NCI-H1436 treated with DMSO at 0.1 percent for 48 hours (cell line): ENCODE measurements at places on chromosomes 5 and 9.

GRCh38 chr9:111913159-111913558, 16.5 kb downstream of the UGCG start:
- no peak for DNase-seq

DNA sequence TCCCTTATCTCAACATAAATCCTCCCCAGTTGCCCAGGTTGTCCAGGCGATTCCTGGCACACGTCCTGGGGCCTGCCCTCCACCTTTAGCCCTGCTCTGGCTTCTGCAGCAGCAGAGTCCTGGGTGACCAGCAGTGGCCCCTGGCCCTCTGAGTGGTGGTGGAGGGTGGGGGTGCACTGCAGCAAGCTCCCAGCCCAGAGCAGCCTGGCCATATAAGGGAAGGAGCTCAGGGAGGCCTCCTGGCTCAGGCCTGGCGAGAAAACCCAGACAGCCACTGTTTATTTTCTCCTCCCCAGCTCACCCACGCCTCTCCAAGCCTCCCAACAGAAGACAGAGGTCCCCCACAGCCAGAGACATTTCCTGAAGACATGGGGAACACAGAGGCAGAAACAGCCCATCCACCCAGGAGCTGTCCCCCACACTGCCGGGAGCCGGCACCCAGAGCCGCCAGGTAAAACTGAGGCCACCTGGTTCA, 44.7 kb upstream of the IL17B start:
- DNase-seq: no peak

- no peak for DNase-seq
These were observed 4.5 kb upstream of the GRHPR start for GRCh38 chr9:37417857-37418618.

GRCh38 chr5:59765446-59765845, 128.1 kb downstream of the PDE4D start:
- no peak for DNase-seq

DNA sequence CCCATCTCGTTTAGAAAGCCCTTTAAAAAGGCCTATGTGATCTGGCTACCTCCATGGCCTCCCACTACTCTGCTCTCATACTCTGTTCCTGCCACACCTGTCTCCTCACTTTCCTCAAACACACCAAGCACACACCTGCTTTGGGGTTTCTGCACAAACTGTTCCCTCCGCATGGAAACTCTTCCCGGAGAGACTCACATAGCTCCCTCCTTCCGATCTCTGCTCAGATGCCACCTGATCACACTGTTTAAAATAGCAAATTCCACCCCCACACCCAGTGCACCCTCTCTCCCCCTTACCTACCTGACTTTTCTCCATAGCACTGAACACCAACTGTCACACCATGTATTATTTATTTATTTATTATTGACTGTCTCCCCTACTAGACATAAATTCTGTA, 84.0 kb upstream of the NR4A3 start:
- no peak for DNase-seq

- DNase-seq: no peak
These were observed 18.0 kb downstream of the AMBP start for GRCh38 chr9:114060070-114060469.

- no peak for DNase-seq
These were observed 388.9 kb downstream of the HTR1A start for GRCh38 chr5:63573380-63573779.

GRCh38 chr5:31726952-31727351, 88.0 kb downstream of the PDZD2 start:
- DNase-seq: no peak

DNA sequence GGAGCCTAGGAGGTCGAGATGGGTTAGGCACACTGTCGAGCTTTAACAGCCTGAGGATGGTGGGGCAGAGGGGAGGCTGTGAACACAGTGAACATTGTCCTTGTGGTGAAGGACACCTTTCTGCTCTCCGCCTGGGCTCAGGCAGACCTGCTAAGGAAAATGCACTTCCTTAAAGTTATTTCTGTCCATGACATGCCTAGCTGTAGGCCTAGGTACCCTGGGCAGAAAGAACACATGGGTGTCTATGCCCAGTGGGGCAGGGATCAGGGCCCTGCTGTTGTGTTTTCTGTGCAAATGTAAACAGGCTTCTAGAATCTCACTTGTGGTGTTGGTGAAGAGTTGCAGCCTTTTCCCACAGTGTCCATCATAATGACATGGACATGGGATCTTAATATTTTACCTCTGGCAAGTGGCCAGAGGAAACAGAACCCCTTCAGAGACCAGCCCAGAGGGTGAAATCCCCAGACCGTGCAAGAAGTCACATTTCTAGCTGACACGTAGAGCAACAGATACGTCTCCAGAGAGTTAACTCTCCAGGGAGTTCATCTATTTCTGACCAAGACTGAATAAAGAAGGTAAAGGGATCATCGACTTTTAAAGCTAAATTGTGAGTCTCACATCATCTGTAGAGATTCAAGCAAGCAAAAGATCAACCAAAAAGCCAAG, 79.2 kb downstream of the C9orf152 start:
- no peak for DNase-seq

DNA sequence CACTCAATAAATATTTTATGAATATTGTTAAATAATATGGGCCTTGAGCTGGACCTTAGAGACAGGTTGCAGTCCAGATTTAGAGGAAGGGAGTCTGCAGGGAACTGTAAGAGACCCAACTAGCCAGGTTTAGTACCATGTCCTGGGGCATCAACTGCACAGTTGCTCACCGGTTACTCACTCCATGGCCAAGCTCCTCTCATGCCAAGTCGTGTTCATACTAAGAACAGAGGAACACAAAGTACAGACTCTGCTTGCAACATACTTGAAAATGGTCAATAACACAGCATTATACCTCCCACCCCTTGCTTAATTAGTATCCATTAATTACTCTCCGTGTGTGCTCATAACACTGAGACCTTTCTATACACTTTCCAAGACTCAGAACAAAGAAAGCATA, 317.6 kb upstream of the PIK3R1 start:
- DNase-seq: no peak

DNA sequence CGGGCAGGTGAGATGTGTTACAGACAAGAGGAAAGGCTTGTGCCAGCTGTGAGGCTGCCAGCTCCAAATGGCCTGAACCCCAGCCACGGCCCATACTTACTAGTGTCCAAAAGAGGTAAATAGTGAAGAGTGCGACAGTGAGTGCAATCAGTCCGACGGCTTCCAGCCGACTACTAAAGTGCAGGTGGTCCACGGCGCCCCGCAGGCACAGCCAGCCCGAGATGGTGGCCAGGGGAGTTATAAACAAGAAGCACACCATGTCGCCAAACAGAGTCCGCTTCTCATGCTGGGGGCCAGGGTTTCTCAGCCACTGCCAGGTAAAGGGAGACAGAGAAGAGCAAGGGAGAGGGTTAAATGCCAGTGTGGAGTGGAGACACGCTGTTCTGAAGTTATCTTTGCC, 101.1 kb downstream of the LMNB1 start:
- DNase-seq: no peak

DNA sequence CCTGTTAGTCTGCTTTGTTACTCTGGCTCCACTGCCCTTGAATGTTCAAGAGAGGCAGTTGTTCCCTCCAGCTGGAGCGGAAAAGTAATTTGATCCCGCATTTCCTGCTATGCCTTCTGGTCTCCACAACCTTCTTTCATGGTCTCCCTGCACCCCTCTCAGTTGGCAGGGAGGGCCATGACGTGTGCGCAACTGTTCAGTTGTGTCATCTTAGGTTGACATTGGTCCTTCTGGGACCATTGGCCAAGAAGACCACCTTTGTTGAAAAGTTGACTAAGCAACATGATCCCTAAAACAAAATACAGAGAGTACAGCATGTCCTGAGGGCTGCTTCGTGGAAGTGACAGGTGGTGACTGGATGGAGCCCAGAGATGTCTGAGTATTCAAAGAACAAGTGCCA, 192.5 kb upstream of the TUT7 start:
- DNase-seq: no peak

GRCh38 chr9:77022783-77023440, 3.5 kb downstream of the FOXB2 start:
- no peak for DNase-seq

DNA sequence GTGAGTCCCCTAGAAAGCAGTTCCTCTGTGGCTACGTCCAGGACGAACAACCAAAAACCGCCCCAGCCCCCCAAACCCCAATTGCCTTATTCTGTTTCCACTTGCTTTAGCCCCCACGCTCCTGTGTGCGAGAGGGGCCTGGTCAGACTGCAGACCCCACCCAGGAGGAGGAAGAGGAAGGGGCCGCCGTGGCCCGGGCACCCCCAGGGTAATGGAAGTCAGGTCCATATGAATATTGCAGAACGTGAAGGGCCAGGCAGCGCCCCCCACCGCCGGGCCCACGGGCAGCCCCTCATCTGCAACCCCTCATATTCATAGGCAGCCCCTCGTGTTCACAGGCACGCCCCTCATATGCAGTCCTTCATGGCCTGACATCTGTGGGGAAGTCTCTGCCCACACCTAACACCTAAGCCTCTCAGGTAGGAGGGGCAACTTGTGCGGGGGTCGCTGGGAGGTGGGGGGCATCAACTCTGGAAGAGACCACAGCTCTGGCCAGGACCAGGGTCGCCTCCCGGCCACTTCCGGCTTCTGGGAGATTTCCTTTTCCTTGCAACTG, 37.7 kb upstream of the PLEKHG4B start:
- DNase-seq: no peak

- DNase-seq: no peak
These were observed 170.4 kb downstream of the EFNA5 start for GRCh38 chr5:107500347-107500746.

GRCh38 chr5:34655354-34655991, 655 bp upstream of the RAI14 start:
- DNase-seq: no peak

GRCh38 chr9:113876151-113876992, at the start of gene ZNF618:
ZNF618 (plus strand) TSS chr9:113876309; CDS start chr9:113876381, 72 bp downstream.
- DNase-seq: no peak

- DNase-seq: no peak
These were observed 81.2 kb downstream of the MRPS27 start for GRCh38 chr5:72238712-72239445.

GRCh38 chr9:88344013-88344412, 44.2 kb upstream of the SPIN1 start:
- no peak for DNase-seq

DNA sequence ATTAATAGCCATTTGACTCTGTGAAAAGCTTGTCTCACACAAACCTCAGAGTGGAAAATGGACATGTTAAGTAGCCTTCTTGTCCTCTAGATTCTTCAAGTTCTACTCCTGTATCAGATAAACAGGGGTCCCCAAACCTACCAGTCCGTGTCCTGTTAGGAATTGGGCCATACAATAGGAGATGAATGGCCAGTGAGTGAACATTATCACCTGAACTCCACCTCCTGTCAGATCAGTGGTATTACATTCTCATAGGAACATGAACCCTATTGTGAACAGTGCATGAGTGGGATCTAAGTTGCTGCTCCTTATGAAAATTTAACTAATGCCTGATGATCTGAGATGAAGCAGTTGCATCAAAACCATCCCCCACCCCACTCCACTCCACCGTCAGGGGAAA, 136.3 kb downstream of the TMEM232 start:
- DNase-seq: no peak

- DNase-seq: no peak
These were observed 157.8 kb upstream of the RASEF start for GRCh38 chr9:83220730-83221129.

DNA sequence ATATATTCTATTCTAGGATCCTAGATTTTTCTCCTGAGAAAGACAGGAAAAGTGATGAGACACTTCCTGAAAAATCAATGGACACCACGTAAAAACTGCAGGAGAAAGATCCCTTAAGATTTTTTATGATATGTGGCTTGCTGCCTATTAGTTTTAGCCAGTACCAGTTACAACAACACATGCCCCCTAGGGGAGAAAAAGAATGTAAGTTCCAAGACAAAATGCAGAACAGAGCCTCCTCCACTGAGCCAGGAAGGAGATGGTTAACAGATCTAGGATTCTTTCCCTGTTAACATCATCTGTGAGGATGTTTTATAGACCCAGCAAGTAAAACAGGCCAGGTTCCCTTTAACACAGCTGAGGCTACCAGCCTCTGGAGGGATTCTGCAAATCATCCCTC, 574.7 kb downstream of the TLE4 start:
- DNase-seq: no peak

DNA sequence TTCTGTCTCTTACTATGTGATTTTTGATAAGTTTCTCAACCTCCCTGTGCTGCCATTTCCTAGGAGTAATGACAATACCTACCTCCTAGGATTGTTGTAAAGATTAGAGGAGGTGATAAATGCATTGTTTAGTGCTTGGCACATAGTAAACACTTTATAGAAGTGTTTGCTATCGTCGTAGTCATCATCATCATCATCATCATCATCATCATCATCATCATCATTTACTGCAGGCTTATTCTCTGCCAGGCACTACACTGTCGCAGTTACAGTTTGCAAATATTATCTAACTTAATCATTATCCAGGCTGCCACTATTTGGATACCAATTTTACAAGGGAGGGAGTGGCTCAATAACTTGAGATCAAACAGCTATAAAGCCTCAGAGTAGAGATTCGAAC, 24.5 kb downstream of the SGCD start:
- no peak for DNase-seq

DNA sequence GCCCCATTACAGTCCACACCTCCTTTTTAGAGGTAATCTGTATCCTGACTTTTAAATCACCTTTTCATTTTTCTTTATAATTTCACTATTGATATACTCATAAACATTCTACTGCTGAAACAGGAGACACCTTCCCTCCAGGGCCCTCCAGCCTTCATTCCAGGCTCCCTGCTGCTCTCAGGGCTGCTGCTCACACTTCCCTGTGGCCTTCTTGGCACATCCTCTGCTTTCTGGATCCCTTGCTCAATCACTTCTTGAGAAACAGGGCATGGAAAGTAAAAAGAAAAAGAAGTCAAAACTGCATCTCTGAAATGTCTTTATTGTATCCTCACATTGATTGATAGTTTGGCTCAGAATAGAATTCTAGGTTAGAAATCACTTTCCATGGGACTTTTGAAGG, 19.3 kb upstream of the WNT8A start:
- DNase-seq: no peak

- no peak for DNase-seq
These were observed 81.9 kb downstream of the RAPGEF1 start for GRCh38 chr9:131657940-131658339.

- DNase-seq: no peak
These were observed 244.7 kb downstream of the SPOCK1 start for GRCh38 chr5:137254119-137255090.

- DNase-seq: no peak
These were observed 80.7 kb downstream of the C9orf152 start for GRCh38 chr9:110126986-110127864.

DNA sequence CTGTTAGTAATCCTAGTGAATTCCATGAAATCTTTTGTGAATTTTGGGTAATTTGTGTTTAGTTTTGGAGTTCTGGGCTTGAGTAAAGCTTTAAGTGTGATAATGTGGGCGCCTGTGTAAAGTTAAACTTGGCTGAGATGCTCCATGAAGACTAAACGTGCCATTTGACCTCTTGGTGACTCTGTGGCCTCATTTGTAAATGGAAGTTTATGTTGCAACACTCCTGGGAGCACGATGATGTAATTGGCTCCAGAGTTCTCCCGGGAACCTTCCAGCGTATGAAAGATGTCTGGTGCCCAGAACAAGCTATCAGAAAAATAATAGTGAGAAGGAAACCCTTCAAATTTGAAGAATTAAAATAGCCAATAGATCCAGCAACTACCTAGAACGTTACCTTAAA, 981.2 kb downstream of the TLE4 start:
- no peak for DNase-seq
